ENCODE measurements at places on chromosomes 12 and 14.

GRCh38 chr12:80713419-80713818 is 3.3 kb upstream of the MYF5 start:
- DNase-seq = no peak

DNA sequence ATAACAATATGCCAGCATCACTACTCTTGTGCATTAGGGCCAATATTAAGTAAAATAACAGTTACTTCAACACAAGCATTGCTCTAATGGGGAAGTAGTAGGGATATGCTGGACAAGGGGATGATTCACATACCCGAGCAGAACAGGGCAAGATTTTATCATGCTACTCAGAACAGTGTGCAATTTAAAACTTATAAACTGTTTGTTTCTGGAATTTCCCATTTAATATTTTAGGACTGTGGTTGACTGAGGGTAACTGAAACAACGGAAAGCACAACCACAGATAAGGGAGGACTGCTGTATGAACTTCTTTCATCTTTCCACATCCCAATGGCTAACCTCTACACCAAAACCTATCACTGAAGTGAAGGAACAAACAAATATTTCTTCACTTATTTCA is 36.8 kb downstream of the SARNP start:
- DNase-seq = no peak

DNA sequence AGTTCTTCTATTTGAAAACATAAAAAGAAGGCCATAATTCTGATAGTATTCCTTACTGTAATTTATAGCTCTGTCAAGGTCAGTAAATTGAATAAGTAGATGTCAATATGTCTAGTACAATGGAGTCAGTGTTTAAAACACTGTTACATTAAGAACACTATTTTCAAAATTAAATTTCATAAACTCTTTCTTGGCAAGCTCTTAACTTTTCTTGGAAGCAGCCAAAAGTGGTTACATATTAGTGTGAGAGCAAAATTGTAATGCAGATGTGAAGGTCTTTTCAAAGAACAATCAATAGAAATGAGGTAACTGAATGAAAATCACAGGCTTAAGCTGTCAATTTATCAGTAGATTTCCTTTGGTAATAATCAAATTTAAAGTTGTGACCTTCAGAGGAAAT is 722.4 kb upstream of the NOVA1 start:
- DNase-seq = no peak

GRCh38 chr12:81395431-81395830 is 317.6 kb downstream of the ACSS3 start:
- no peak for DNase-seq

GRCh38 chr12:71731439-71732356 is 23.0 kb upstream of the RAB21 start:
- DNase-seq = no peak

GRCh38 chr12:69024907-69025306 is 91.9 kb upstream of the CPM start:
- no peak for DNase-seq

DNA sequence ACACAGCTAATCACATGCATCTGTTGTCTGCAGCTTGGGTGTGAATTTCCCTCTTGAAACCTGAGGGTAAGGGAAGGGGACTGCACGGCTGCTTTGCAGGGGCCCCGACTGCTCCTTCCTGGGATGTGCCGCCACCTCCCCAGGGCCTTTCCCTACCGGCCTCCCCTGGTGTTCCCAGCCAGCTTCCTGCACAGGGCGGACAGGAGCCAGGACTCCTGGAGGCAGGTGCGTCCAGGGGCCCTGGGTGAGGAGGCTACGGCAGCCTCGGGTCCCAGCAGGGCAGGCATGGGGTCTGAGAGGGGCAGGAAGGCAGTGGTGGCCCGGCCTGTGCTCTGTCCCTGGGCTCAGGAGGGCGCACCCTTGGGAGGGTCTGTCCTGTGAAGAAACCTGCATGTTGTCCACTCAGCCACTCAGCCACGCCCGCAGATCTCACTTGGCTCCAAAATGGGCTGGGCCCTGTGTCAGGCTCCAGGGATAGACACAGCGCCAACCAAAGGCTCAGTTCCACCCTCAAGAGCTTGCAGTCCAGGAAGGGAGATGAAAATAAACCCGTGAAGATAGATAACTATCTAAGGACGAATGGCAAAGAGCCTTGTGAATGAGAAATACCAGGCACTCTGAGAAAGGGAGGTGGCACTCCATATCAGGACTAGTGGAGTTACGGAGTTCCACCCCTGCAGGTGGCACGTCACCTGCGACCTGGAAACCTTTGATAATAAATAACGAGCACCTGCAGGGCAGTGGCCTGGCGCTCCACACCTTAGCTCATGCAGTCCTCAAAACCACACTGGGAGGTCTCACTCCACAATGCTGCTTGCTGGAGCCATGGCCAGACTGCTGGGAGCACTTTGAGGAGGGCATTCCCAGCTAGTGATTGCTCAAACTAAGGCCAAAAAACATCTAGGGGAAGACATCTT is 427.4 kb downstream of the AACS start:
- DNase-seq = no peak

DNA sequence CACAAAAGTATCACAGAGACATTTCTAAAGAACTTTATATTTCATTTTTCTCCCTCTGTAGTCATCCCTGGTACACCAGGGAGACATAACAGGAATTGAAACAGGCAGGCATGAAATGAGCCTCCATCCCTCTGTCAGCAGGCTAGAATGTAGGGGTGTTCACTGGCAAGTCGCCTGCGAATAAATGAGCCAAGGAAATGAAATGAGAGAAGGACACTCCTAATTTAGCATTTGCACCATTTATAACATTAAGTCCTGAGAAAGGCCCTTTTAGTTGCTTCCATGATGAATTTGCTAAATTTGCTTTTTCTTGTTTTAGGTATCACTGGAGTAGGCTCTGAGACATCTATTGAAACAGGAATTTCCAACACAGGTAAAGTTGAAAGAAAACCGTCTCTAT is 192.4 kb upstream of the CNTN1 start:
- DNase-seq = no peak

- no peak for DNase-seq
Observed at GRCh38 chr12:51329742-51330141, 5.8 kb upstream of the BIN2 start.

DNA sequence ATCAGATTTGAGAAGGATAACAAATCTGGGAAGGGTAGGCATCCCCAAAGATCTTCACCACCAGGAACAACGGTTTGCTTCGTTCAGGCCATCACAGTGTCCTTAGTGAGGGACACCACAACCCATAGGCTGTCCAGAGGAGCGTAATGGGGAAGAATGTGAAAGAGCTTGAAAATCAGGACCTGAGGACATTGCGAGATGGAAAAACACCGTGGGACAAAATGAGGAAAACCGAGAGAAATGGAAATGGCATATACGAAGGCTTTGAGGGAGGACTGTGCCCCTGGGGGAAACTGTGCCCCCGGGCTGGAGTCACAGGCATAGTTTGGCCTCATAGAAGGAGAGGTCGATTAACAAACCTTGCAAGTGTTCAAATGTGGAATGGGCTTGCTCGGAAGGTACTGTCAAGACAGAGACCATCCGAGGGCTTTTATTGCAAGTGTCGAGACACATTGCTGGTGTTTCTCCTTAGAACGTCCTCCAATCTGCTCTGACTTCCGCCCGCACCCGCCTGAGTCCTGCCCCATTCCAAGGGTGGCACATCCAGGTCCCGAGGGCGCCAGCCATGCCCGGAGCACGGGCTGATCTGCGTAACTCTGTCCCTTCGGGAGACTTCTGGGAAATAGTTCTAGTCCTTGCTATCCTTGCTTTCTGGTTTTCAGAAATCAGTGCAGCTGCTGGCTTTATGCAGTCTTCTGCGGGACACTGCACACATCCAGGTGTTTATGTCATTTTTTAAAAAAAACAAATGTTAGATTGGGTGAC is 885 bp upstream of the PALS1 start:
- no peak for DNase-seq

DNA sequence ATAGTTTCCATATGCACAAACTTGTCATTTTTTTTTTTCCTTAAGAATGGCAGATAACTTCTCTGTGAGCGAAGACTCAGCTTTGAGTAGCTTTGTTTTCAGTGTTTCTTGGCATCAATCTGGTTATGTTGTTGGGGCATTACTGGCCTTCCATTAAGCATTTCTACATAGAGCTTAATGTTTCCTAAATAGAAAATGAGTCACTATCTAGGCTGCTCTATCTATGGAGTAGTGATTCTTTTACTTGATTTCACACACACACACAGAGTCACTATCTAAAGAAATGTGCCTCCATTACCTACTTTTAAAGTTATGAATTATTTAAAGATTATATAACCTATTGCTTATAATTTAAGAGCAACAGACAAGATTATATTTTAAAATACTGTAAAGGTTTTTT is 53.9 kb downstream of the TMEM260 start:
- DNase-seq = no peak

DNA sequence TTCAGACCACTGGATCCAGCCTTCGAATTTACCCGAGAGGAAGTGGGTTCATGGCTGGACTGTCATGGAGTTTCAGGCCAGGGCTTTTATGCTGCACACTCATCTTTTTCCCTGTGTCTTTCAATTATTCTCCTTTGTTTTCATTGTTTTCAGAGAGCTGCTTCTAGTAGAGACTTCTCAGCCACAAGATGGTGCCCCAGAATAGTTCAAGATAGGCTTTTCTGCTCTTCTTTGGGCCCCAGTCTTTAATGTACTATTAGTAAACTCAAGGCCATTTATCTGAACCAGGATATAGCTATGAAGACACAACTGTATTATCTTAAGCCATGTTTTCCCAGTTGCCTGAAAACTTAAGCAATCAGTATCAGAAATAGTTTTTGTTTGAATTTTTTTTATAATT is 30.4 kb upstream of the PSMA6 start:
- DNase-seq = peak; percentile 53

DNA sequence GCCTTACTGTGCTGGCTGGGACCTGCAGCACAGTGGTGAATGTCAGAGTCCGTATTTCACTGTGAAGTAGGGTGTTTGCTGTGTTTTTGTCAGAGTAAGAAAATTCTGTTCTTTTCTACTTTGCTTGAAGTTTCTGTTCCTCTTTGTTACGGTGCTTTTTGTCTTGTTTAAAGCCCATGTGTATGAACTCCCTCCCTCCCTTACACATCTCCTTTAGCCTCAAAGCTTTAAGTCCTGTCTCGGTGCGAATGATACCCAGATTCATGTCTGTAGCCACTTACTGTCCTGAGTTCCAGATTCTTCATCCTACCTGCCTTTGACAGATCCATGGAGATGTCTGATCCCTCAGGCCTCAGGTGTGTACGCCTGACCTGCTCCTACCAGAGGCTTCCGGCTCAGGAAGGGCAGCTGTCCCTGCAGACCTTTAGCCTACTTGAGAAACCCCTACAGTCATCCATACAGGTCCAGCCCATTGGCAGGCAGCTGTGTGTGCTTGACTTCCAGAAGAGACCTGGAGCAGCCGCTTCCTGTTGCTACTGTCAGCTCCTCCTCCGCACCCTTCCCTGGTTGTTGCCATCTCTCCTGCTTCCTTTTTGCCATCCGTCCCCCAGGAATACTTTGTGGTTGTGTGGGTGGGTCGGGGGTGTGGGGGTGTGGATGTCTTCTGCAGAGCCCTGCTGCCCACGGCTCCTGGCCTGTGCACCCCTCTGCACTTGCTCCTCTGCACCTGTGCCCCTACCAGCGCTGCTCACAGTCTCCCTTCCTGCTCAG is 72.9 kb downstream of the DDX51 start:
- no peak for DNase-seq

DNA sequence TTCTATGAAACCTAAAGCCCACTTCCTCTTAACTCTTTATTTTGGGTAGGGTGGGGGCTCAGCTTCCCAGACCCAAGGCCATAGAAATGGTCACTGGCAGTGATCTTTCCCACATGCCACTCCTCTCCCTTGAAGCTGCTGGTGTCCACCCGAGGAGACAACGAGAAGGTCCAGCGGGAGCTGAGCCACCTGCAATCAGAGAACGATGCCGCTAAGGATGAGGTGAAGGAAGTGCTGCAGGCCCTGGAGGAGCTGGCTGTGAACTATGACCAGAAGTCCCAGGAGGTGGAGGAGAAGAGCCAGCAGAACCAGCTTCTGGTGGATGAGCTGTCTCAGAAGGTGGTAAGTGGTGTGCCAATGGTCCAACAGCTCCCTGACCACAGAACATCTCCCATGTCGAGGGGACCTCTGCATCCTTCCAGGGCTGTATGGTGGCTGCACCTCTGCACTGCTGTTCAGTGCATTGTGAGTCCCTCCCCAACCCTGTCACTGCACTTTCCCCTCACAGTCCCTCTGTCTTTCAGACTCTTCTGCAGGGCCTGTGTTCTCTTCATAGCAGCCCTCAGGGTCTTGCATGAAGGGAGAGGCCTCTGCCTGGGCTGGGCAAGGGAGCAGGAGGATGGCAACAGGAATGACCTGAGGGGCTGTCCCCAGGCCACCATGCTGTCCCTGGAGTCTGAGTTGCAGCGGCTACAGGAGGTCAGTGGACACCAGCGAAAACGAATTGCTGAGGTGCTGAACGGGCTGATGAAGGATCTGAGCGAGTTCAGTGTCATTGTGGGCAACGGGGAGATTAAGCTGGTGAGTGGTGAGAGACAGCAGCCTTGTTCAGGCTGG is 18.8 kb upstream of the PIP4K2C start:
- no peak for DNase-seq

DNA sequence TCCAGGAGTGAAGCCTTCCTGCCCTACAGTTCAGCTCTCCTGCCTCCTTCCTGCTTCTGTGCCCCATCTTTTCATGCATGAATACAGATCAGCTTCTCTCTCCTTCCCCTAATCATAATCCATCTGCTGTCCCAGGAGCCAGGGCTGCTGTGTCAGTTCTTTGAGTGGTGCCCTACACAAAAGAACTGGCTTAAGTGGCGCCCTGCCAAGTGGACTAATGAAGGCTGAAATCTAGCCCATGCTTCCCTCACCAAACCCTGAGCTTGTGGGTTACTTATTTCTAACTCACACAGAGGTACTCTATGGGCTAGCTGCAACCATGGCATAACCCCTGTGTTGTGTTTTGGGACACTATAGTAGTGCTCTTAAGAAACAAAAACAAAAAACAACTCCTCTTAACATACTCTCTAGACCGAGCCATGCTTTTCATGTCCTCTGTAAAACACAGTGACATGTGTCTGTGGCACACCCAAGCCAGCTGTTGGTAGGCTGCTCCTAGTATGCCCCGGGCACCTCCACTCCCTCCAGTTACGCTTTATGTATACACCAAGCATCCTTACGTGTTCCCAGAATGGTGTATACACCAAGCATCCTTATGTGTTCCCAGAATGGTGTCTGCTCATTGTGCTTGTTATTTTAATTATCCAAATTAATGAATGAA is 19.3 kb upstream of the ETV6 start:
- no peak for DNase-seq

- DNase-seq = no peak
Observed at GRCh38 chr12:104566244-104566993, 109.7 kb downstream of the CHST11 start.

- DNase-seq = no peak
Observed at GRCh38 chr12:42945927-42946326, 356.4 kb upstream of the PRICKLE1 start.
